ENCODE measurements at places on chromosomes 5 and 9. TPM values are rescaled to one million over a fixed set of nuclear protein-coding genes. Genes with fewer than 3 reads are reported as not detected.

Gene C9
- total RNA-seq: 0.25 TPM

Gene SLC22A4
- total RNA-seq: 1.7 TPM

Gene KCNV2
- not detected for total RNA-seq

Gene ADAMTSL1
- 115 TPM for total RNA-seq

Gene IFNA13
- not detected for total RNA-seq

Gene BTNL8
- total RNA-seq: not detected

Gene ROPN1L
- total RNA-seq: 0.31 TPM

Gene ANXA2R
- 1.5 TPM for total RNA-seq

Gene WNT8A
- total RNA-seq: not detected

Gene ZFAND5
- 183 TPM for total RNA-seq

Data from aortic smooth muscle cell (primary cell).